ENCODE measurements at places on chromosomes 12 and 14. TPM values are rescaled to one million over a fixed set of nuclear protein-coding genes. Genes with fewer than 3 reads are reported as not detected.

- no peak for ATAC-seq
- H3K4me1 ChIP-seq: no peaks in the 10 kb centered on the region
- H3K27ac ChIP-seq: no peak overlapping the region
- H3K36me3 ChIP-seq: no peaks in the 10 kb centered on the region
- no peak overlapping the region for H3K4me3 ChIP-seq
Observed at GRCh38 chr12:5479761-5480160, 47.9 kb downstream of the NTF3 start.

KRT75 gene
- total RNA-seq: not detected

DNA sequence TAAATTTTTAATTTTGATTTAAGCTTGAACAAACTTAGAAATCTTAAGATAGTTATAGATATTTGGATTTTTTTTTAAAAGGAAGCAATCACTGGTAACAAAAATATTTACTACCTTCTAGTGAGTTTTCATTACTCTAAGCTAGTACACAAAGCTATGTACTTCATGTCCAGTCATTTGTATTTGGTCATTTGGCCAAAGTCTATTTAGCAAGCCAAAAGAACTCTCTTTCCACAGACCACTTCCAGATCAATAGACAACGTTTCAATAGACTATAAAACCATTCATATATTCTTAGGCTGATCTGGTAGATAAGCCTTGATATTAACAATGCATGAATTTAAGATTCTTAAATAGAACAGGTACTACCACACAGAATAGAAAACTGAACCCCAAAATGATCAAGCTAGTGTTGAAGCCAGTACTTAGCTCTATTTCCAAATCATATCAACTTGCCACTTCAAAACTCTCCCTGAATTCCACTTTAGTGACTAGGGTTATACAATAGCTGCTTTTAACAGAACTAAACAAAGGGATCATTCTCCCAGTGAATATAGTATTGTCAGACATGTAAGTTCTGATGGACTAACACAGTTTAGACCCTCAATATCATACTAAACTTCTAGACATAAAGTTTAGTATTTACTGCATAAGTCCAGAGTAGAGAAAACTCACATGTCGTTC lies 21.7 kb downstream of the CAPRIN2 start:
- ATAC-seq: no peak
- H3K4me3 ChIP-seq: no peak overlapping the region
- H3K27ac ChIP-seq: no peak overlapping the region
- no peaks in the 10 kb centered on the region for H3K4me1 ChIP-seq
- H3K27me3 ChIP-seq: no peaks in the 10 kb centered on the region
- no peaks in the 10 kb centered on the region for H3K36me3 ChIP-seq

CMTM5 gene
- total RNA-seq: 0.81 TPM

- no peak for ATAC-seq
- H3K4me1 ChIP-seq: no peaks in the 10 kb centered on the region
- H3K4me3 ChIP-seq: no peak overlapping the region
- no peak overlapping the region for H3K27ac ChIP-seq
Observed at GRCh38 chr12:12333407-12334366, 16.4 kb downstream of the MANSC1 start.

DNA sequence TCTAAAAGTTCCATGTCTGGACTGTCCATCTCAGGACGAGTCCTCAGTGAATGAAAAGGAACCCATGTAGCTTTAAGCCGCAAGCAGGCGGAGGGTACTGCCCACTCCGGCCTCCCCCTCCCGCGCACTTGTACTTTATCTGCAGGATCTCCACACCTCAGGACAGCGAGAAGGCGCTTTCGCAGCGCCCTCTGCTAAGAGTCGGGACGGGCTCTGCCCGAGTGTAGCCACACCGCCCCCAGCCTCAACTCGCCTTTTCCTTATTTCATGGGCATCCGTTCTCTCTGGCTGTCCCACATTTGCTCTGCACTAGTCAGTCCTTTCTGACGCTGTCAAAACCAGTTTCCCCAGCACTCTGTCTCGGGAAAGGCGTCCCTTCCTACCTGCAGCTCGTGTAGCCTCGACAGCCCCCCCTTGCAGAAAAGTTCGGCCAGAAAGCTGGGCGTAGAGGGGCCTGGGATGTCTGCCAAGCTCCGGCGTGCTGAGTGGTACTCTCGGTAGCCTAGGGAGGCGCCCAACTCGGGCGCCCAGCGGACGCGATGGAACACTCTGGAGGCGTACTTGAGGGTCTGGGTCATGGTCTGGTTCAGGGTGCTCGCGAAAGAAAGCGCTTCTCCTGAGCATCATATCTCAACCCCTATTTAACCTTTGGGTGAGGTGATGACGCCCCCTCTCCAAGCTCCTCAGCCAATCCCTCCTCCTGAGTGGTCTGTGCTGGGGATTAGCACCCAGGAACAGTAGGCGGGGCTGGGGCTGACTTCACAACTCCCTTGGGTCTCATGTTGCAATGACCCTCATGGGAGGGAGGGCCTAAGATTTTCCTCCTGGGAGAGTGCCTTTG lies at the start of gene CYP27B1:
Gene CYP27B1, minus strand, starts transcription at position 615 of the 841 bp plus-strand sequence. Its CDS starts 37 bp downstream, at position 578.
- H3K27ac ChIP-seq: no peak within 1 kb of the TSS
- ATAC-seq: no peak
- no peak within 1 kb of the TSS for H3K4me3 ChIP-seq
- no peaks in the 10 kb centered on the region for H3K36me3 ChIP-seq
- peaks cover 55% of the 10 kb centered on the region for H3K27me3 ChIP-seq

GRCh38 chr12:119088685-119089379 lies 89.9 kb upstream of the HSPB8 start:
- no peak for ATAC-seq
- H3K4me1 ChIP-seq: no peaks in the 10 kb centered on the region
- H3K36me3 ChIP-seq: no peaks in the 10 kb centered on the region
- no peak overlapping the region for H3K27ac ChIP-seq
- H3K27me3 ChIP-seq: peaks cover 74% of the 10 kb centered on the region
- no peak overlapping the region for H3K4me3 ChIP-seq

DNA sequence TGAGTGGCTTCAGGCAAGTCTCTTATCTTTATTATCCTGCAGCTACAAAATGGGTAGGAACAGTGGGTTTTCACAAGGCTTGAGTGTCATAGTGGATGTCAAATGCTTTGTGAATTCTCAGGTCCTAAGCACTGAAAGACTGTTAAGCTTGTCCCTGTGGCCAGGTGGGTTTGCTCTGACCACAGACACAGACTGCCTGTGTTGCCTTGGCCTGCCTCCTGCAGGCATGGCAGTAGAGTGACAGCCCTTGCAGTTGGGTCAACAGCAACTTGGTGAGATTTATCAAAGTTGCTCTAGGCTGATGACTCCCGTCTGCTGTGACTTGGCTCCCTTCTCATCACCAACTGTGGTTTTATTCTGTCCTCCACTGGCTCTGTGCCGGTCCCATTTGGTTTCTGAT lies 520.0 kb upstream of the CCDC196 start:
- H3K4me3 ChIP-seq: no peak overlapping the region
- peaks cover 27% of the 10 kb centered on the region for H3K27me3 ChIP-seq
- no peak overlapping the region for H3K27ac ChIP-seq
- no peak for ATAC-seq
- H3K36me3 ChIP-seq: no peaks in the 10 kb centered on the region

DNA sequence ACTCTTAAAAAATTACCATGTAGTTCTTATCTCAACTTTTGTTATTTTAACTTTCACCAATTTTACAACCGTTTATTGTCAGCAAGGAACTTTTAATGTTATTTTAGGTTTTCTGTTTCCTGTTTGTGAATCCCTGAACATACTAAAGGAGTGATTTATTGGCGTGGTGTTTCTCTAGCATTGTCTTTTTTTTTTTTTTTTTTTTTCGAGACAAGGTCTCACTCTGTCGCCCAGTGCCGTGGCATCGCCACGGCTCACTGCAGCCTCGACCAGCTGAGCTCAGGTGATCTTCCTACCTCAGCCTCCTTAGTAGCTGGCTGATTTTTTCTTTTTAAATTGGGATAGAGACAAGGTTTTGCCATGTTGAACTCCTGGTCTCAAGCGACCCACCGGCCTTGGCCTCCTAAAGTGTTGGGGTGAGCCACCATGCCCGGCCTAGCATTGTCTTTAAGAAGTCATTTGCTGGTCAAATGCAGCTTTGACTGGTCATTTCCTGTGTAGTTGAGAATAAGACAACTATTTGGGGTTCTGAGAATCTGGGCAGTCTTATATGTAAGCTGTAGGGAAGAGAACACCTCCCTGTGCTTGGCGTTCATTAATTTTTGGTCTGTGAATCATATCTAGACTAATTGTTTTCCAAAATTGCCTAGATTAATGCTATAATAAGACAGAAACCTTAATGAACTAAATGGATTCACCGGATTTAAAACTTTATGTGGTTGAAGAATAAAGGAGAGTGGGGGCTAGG lies 2.1 kb downstream of the WASHC4 start:
- peaks cover 8% of the 10 kb centered on the region for H3K4me1 ChIP-seq
- peak overlapping the region; percentile 8 for H3K4me3 ChIP-seq
- H3K36me3 ChIP-seq: no peaks in the 10 kb centered on the region
- peak overlapping the region; percentile 97 for H3K27ac ChIP-seq
- ATAC-seq: no peak
- H3K27me3 ChIP-seq: no peaks in the 10 kb centered on the region

OR4E2 gene
- not detected for total RNA-seq

DNA sequence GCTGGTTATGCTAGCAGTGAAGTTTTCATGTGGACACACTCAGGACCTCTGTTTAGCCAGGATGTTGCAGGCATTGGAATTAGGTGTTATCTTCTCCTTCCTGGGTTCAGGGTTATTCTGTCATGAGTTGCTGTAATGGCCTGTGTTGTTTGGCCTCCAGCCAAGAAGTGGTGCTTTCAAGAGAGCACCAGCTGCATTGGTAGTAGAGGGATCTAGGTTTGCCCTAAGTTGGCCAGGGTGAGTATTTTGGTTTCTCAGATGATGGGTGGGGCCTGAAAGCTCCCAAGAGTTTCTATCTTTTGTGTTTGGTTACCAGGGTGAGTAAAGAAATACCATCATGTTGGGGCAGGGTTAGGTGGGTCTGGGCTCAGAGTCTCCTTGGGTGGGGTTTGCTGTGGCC lies 2.7 kb upstream of the GZMH start:
- no peak overlapping the region for H3K4me3 ChIP-seq
- no peaks in the 10 kb centered on the region for H3K4me1 ChIP-seq
- H3K27ac ChIP-seq: no peak overlapping the region

- peak overlapping the region; percentile 47 for H3K27ac ChIP-seq
- H3K27me3 ChIP-seq: no peaks in the 10 kb centered on the region
- peak overlapping the region; percentile 70 for H3K4me3 ChIP-seq
- H3K4me1 ChIP-seq: no peaks in the 10 kb centered on the region
- ATAC-seq: no peak
- no peaks in the 10 kb centered on the region for H3K36me3 ChIP-seq
Observed at GRCh38 chr14:60184146-60184904, 19.1 kb upstream of the DHRS7 start.

GRCh38 chr12:60845696-60846095 lies 1249.9 kb downstream of the SLC16A7 start:
- H3K4me1 ChIP-seq: no peaks in the 10 kb centered on the region
- no peak for ATAC-seq

DNA sequence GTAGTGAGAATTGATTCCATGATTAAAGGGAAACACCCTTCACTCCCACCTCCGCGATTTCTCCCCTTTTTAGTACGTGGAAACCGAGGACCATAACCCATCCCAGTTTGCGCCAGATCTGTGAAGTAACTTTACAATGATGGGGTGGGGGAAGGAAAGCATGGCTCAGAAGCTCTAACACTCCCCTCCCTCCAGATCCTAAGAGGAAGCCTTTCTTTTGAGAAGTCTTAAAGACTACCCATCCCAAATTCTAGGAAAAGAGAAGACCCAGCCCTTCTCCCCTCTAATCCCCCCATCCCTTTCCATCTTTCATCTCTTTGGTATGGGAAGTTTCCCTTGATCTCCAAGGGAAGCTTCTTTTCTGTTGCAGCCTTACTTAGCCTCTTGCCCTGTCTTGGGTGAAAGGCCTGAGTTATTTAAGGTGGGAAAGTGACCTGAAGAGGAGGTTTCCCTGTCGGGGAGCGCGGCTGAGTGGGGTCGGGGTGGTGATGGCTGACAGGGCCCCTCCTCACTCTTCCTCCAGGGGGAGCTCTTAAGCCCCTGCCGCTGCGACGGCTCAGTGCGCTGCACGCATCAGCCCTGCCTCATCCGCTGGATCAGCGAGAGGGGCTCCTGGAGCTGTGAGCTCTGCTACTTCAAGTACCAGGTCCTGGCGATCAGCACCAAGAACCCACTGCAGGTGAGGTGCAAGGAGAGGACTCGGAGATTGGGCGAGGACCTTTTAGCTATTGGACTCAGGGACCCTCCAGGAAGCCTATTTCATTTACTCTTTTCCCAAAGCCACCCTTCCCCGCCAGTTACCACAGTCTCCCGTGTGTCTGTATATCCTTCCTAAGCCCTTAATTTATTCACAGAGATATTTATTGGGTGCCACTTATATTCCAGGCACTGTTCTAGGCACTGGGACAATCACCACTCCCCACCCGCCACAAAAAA lies 1.8 kb downstream of the MARCHF9 start:
- ATAC-seq: no peak
- H3K27me3 ChIP-seq: peaks cover 14% of the 10 kb centered on the region
- H3K27ac ChIP-seq: peak overlapping the region; percentile 66
- peak overlapping the region; percentile 80 for H3K4me3 ChIP-seq

- H3K27me3 ChIP-seq: no peaks in the 10 kb centered on the region
- H3K36me3 ChIP-seq: no peaks in the 10 kb centered on the region
- H3K27ac ChIP-seq: peak overlapping the region; percentile 58
- peak overlapping the region; percentile 0 for H3K4me3 ChIP-seq
- H3K4me1 ChIP-seq: peaks cover 5% of the 10 kb centered on the region
Observed at GRCh38 chr12:109291521-109292341, 17.4 kb downstream of the FOXN4 start.

CATSPERB gene
- total RNA-seq: 1.9 TPM

GRCh38 chr12:10111451-10111850 lies 12.7 kb upstream of the CLEC1A start:
- H3K27me3 ChIP-seq: no peaks in the 10 kb centered on the region
- no peaks in the 10 kb centered on the region for H3K36me3 ChIP-seq
- H3K4me3 ChIP-seq: no peak overlapping the region
- H3K4me1 ChIP-seq: no peaks in the 10 kb centered on the region
- no peak for ATAC-seq

- H3K27ac ChIP-seq: no peak overlapping the region
- no peak for ATAC-seq
- H3K4me3 ChIP-seq: no peak overlapping the region
- no peaks in the 10 kb centered on the region for H3K36me3 ChIP-seq
- no peaks in the 10 kb centered on the region for H3K27me3 ChIP-seq
- H3K4me1 ChIP-seq: no peaks in the 10 kb centered on the region
Observed at GRCh38 chr12:10031771-10032175, 1.3 kb downstream of the CLEC9A start.

DNA sequence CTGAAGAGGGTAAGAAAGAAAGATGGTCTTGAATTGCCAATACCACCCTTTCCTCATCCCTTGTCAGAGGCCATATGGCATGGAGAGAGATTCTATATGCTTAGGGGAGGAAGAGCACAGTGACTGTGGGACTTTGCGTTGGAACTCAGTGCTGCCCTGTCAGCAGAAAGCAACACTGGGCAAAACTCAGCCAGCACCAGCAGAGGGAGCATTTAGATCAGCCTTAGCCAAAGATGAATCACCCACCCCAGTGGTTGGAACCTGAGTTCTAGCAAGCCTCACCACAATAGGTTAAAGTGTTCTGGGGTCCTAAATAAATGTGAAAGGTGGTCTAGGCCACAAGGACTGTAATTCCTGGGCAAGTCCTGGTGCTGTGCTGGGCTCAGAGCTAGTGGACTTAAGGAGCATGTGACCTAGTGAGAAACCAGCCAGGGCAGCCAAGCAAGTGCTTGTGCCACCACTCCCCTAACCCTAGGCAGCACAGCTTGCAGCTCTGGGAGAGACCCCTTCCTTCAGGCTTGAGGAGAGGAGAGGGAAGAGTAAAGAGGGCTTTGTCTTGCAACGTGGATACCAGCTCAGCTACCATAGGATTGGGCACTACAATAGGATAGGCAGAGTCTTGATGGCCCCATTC lies 11.4 kb upstream of the BCAT1 start:
- no peaks in the 10 kb centered on the region for H3K36me3 ChIP-seq
- no peaks in the 10 kb centered on the region for H3K27me3 ChIP-seq
- H3K4me1 ChIP-seq: no peaks in the 10 kb centered on the region
- H3K4me3 ChIP-seq: no peak overlapping the region
